NCI-H82 (cell line): ENCODE measurements at places on chromosomes 6 and 20.

GRCh38 chr6:170292111-170292406 is 1.2 kb upstream of the DLL1 start:
- no peak for DNase-seq

DNA sequence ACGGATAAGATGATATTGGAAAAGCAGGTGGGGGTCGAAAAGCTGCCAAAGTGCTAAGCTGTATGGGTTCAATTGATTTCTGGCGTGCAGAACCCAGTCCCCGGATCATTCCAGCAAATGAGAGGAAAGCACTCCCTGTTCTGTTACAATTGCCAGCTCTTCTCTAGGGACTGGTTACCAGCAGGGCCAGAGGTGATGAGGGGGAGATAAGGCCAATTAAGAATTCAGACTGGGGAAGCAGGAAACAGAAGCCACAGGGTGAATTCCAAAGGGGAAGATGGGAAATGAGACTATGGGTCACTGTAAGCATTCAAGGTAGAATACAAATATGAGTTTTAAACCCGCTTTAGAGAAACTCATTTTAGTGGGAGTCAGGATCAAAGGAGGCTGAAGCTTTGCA is 349.4 kb upstream of the MAP3K7 start:
- DNase-seq = no peak

- no peak for DNase-seq
These were observed 751.1 kb downstream of the DHX35 start for GRCh38 chr20:39713076-39713840.

DNA sequence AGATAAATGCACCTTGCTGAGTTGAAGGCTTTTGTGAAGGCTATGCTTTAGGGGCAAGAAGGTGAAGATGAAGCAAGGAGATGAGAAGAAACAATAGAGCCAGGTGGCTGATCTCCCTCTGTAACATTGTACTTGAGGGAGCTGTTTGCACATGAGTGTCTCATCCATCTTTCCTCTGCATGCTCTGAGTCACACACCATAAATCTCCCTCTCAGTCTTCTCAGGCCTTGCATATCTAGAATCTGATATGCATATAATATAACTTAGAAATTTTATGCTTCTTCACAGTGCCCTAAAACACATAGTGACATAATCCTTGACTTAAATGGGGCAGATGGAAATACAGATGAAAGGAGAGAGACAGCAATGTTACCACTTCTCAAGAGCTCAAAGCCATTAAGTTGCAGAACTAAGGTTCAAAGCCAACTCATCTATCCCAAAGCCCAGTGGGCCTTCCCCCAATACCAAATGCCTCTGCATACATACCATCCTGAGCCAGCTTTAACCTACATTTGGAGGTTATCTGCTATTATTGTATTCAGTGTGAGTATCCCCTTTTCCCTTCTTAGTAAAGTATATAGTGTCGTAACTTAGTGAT is 62.4 kb upstream of the STXBP5 start:
- DNase-seq = no peak

GRCh38 chr6:170257376-170257775 is 33.5 kb downstream of the DLL1 start:
- DNase-seq = no peak

GRCh38 chr6:32937230-32937633 is 3.6 kb downstream of the HLA-DMB start:
- no peak for DNase-seq

GRCh38 chr20:34705397-34706301 is 1.5 kb downstream of the TP53INP2 start:
- DNase-seq = peak; percentile 72

- DNase-seq = no peak
These were observed 78.5 kb downstream of the RAMACL start for GRCh38 chr6:166507809-166508564.

DNA sequence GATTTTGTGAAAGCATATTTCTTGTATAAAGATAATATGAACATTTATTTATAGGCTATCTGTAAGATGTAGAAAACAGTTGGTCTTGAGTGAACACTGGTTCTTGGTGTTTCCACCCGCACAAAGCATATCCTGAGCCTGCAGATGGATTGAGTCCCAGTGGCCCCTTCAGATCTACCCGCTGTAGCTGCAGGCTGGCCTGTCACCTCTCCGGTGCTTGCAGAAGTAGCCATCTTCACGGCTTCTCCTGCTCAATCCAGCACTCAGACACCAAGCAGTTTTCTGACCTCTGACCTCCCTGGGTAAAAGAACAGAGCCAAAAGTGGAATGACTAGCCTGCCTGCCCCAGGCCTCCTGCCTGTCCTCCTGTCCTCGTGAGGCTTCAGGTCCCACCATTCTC is 22.7 kb downstream of the LYRM2 start:
- no peak for DNase-seq

DNA sequence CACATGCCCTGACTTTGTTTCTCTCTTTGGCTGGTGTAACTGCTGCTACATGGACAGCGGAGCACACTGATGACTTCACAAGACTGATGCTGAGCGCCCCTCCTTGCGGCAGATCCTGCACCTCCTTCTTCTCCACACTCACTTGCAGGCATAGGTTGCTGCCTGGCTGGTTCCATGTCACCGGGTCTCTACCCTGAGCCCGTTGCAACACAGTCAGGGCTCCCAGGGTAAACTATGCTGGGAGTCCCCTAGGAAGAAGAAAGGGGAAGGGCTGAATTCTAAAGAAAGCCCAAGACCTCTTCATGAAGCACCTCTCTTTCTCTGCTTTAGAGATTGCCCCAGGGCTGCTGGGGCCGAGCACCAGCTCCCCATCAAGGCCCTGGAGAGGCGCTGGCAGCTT is 83.3 kb upstream of the DUSP22 start:
- no peak for DNase-seq

DNA sequence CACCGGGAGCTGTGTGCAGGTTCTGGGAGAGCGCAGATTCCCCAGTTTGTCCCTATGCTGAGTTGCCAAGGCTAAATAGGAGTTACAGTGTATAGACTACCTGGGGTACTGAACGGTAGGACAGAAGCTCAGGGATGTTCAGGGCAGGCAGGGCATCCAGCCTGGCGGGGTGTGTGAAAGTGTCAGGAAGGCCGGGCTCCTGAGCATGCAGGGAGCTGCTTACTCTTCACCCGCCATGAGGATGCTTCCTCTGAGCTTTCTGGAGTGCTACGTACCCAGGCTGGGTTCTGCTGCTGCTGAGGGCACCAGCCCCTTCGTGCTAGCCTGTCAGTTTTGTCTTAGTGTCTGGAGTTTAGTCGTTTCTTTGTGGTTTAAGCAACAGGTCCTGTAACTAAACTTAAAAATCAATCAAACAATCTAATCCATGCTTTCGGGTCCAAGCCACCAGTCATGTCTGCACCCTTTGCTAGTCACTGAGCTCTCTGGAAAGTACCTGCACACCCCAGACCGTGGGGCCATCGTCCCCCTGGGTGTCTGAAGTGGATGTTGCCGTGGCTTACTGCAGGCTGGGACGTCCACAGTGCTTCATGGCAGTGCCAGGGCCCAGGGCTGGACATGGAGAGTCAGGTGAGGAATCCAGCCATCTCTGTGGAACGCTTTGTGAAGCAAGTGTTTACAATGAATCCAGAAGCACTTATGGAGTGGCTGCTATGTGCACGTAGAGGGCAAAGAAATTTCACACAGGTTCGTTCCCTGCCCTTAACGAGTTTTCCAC is 220.3 kb upstream of the SNX9 start:
- DNase-seq = no peak

DNA sequence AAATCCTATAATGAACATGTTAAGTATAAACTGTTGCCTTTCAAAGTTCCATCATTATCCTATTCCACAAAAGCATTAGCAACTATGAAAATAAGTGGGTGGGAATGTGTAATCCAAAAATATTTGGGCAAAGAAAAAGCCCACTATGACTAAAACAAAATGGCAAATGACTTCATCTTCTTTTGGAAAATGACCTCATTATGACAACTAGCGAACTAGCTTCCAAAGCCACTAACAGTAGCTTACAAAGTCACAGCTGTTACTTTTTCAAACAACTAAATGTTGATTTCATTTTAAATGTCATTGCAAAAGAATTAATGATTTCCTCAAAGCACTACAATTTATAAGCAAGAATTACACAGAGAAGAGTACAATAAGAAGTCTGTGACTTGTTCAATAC is 49.8 kb upstream of the RUNX2 start:
- no peak for DNase-seq

DNA sequence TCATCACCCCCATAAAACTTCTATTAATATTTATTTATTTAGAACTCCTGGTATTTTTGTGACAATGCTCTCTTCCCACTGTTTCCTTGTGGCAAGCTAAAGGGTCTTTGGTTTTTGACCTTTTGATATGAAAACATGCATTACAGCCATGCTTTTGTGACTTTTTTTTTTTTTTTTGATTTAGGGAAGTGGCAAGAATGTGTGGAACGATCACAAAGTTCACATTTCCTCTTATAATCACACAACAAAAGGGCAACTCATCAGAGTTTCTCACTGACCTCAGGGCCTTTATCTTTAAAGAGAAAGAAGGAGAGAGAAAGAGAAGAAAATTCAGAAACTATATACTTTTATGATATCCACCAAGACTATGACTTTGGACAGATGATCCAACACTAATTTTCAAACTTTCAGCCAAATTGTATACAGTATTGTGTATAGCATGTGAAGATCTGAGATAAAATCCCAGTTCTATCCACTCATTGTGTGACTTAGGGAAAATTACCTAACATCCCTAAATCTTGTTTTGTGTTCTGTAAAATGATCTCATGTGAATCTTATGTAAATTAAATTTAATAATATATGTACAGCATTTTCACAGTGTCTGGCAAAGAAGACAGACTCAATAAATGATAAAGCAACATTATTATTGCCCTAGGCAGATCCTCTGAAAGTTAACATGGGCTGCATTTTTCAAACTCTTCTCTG is 106.8 kb upstream of the MARCKS start:
- no peak for DNase-seq

DNA sequence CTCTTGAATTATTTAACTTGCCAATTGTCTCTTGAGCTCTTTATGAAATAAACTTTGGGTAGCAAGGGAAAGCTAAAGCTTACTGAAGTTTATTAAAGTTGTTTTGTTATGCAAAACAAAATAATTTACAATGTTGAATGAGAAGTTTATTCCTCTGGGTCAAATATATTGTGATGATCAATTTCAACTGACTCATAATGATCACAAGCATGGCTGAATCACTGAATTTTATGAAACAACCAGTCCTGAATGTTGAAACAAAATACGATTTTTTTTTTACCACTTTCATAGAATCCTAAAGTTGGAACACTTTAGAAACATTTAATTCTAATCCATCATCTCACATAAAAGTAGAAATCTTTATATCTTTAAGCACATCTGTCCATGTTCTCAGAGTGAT is 110.3 kb downstream of the RWDD2A start:
- DNase-seq = no peak

DNA sequence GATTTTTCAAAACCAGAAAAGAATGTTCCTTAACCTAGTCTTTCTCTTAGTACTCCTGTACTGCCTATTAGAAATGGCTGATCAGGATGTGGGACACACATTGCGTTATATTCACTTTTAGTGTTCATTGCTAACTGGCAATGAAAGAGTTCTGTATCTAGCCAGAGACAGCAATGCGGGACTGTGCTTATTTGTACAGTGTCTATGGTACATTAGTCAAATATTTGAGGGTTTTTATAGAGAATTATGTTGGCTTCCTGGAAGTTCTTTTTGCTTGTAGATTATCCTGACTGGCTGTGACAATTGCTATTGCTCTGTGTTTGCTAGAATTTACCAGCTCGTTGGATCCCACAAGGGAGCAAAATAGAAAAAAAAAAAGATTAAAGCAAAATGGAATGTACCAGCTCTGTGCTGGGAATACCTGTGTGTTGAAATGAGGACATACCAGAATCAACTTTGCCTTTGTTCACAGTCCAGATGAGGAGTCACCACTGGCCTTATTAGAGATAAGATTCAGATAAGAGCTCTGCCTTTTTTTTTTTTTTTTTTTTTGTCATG is 22.4 kb upstream of the IFNGR1 start:
- DNase-seq = no peak

DNA sequence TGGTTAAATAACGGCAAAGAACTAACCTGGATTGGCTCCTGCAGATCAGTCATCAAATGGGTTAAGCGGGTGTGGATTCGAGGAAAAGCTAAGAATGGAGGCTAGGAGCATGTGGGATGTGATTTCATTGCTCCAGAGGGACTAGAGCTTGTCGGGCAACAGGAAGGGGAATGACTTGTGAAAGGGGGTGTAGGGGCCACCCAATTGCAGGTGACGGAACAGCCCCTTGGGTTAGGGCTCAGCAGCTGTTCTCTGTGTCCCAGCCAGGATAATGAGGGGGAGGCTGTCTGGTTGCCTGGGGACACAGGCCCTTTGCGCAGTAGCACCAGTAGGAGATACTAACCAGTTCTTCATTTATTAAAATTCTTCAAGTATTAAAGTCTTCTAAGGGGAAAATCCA is 25.0 kb upstream of the MRPS18A start:
- no peak for DNase-seq

DNA sequence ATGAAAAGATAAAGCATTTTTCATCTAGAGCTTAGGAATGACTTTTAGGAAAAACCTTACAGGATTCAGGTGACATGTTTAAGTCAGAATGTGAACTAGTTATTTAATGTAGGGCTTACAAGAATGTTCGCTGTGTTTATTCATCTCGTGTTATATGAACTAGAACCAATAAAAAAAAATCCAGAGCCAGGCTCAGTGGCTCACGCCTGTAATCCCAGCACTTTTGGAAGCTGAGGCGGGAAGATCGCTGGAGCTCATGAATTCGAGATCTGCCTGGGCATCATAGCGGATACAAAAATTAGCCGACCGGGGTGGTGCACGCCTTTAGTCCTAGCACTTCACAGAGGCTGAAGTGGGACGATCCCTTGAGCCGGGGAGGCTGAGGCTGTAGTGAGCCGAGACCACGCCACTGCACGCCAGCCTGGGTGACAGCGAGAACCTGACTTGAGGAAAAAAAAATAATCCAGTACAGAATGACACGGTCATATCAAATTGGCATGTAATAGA is 46.3 kb downstream of the OR2B2 start:
- peak; percentile 91 for DNase-seq

DNA sequence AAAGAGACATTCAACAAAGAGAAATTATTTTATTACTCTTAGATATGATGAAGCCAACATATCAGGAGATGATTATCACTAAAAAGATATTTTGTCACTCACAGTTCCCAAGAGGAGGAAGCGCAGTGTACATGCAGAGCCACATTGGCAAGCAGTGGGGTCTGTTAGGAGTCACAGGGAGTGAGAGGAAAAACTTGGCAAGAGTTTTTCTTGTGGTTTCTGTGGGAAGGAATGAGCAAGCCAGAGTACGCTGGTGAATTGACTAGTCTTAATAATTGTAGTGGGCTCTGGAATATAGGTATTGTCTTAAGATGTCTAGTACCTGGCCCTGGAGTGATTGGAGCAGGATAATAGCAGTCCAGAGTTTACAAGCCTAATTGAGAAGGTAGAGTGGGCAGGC is 1095.2 kb downstream of the GRIK2 start:
- no peak for DNase-seq

- peak; percentile 63 for DNase-seq
These were observed 629.4 kb downstream of the CBLN4 start for GRCh38 chr20:55375920-55376319.

- no peak for DNase-seq
These were observed 82.3 kb upstream of the BCLAF1 start for GRCh38 chr6:136371959-136372358.

GRCh38 chr6:159788753-159789376 is 537 bp downstream of the TCP1 start:
- DNase-seq = peak; percentile 46
